MV-4-11 (cell line): ENCODE measurements at places on chromosomes 1 and 21.

DNA sequence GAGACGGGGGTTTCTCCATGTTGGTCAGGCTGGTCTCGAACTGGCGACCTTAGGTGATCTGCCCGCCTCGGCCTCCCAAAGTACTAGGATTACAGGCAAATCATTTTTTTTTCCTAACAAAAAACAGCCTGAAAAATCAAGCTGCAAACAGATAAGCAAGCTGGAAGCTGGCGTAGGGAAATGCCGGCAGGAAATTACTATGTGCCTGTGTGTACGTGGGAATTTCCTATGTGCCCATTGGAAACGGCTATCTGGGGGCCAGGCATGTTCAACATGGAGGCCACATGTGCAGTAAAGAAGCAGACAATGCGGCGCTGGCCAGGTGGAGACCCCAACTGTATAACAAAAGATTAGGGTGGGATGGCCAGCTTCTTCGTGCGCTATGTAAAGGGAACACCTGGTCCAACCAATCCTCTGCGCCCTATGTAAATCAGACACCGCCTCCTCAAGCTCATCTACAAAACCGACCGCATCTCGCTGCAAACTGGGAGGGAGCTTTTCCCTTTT lies 9.1 kb upstream of the AADACL4 start:
- DNase-seq = no peak

GRCh38 chr1:41046347-41046775 lies 24.8 kb upstream of the SLFNL1 start:
- DNase-seq = no peak

DNA sequence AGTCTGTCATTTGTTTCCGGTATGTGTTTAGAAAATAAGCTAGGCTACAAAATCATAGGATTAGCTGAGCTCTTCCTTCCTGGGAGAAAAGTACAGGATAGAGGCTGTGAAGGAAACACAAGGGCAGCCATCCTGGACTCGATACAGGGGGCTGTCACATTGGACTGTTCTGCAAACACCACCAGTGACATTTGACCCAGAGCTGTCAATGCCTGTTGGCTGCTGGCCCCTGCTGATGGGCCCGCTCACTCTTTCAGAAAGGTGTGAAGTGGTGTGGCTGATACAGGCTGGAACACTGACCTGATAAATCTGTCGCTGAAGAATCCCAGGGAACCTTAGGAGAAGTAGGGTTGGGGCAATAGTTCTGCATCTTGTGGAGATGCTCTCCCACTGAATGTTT lies 183.1 kb downstream of the RHOU start:
- no peak for DNase-seq

GRCh38 chr1:234544087-234544579 lies 65.2 kb upstream of the TARBP1 start:
- DNase-seq = no peak

DNA sequence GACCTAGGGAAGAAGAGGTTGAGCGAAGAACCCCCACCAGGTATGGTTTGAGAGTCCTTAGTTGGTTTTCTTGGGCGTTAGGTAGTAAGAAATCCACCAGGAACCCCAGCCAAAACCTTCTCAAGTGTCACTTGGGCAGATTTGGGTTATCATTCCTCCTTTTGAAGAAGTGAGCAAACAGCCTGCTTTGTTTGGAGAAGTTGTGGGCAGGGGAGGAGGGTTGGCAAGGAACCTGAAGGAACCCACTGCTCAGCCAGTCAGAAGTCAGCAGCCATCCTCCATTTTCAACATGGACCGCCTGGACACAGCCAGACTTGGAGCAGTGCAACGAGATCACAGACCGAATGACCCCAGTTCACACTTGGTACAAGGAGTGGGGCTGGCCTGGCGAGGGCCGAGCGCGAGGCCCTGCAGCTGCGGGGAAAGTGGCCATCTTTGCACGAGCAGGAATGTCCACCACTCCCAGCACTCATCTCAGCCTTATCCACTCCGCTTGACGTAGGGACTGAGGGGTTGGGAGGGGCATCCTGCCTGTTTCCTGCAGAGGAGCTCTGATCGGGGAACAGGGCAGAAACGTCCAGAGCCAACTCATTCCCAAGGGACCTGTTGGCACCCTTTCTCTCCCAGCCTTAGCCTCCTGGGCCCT lies 7.2 kb downstream of the ADPRS start:
- peak; percentile 83 for DNase-seq

DNA sequence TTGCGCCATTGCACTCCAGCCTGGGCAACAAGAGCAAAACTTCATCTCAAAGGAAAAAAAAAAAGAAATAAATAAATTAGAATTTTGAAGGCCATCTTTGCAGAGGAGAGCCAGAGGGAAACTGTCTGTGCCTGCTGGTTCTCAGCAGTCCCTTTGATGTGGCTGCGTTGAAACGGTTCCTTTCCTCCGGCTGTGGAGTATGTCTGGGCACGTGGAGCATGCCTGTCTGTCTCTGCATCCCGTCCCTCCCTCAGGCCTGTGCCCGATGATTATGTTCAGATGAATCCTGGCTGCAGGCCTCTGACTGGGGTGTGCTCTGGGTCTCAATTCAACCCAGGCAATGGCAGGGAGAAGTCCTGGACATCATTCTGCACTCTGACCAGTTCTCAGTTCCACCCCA lies 33.4 kb downstream of the KIAA1614 start:
- DNase-seq = no peak

DNA sequence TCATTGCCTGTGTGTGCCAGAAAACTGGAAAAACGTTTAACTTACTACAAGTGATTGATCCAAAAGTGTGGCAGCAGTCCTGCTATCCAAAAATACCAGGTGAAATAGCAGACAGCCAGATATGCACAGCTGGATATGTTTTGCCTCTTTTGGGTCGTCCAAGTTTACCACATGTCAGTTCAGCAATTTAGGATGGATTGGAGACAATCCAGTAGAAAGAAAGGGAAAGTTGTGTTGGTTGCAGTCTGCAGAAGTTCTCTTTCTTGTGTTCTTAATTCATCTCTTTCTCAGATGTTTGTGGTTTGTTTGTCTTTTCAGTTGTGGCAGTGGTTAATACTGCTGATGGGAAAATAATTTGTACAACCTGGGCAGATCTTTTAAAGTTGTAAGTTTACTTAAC lies 645.0 kb downstream of the PTPRC start:
- peak; percentile 2 for DNase-seq

- DNase-seq = no peak
Measured at GRCh38 chr1:84319662-84320061, 18.2 kb downstream of the SAMD13 start.

- DNase-seq = no peak
Measured at GRCh38 chr1:62539028-62539447, 58.3 kb upstream of the ANGPTL3 start.

GRCh38 chr1:180112984-180113647 lies 41.6 kb upstream of the QSOX1 start:
- DNase-seq = no peak

DNA sequence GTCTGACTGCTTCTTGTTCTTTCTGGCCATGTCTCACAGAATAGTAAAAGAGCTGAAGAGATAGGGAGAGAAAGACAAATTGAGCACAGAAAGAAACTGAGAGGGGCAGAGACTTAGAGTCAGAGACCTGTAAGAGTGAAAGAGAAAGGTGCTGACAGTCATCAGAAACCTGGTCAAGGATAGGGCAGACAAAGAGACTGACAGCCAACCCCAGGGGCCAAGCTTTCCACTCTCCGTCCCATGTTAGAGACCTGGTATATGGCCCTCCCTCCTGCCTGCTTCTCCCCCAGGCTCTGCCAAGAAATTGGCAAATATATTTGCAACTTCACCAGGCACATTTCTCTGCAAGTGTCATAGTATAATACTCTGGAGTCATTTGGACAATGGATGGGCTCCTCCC lies 64.6 kb downstream of the RHBG start:
- DNase-seq = no peak

DNA sequence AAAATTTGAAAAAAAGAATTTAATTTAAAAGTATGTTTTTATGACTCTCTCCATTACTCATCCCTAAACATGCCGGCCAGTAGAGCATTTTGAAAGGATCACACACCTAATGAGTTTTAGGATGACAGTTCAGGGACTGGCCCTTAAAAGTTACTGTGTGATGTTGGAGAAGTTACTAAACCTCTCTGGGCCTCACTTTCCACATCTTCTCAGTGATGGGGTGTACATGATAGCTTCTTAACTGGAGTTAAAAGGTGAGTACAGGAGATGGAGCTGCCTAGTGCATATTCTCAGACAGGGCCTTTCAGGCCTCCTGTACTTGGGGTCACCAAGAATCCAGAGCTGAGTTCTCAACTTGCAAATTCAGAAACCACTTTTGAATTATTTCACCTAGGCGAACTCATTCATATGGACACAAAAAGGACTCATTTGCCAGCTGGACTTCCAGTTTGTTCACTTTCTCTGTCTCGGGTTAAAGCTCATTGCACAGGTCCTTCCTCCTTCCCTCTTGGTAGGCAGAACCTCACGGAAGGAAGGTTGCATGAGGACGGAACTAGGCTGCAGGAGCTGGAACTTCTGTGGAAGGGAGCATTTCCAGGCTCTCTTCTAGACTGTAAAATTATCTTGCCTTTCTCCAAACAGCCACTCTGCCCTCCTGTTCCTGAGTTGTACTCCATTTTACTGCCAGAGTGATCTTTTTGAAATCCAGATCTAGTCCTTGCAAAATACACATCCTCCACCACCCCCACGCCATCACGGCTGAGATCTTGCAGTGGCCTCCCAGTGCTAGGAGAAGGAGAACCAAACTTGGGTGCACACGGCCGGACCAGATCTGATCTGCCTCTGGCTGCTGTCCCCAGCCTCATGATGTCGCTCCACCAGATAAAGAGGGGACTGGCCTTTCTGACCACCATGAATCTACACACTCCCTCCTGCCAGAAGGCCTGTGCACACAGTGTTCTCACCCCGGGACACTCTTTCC lies 4.3 kb upstream of the SLC30A1 start:
- DNase-seq = no peak

GRCh38 chr1:94823116-94823515 lies 3.0 kb downstream of the SLC44A3 start:
- no peak for DNase-seq

DNA sequence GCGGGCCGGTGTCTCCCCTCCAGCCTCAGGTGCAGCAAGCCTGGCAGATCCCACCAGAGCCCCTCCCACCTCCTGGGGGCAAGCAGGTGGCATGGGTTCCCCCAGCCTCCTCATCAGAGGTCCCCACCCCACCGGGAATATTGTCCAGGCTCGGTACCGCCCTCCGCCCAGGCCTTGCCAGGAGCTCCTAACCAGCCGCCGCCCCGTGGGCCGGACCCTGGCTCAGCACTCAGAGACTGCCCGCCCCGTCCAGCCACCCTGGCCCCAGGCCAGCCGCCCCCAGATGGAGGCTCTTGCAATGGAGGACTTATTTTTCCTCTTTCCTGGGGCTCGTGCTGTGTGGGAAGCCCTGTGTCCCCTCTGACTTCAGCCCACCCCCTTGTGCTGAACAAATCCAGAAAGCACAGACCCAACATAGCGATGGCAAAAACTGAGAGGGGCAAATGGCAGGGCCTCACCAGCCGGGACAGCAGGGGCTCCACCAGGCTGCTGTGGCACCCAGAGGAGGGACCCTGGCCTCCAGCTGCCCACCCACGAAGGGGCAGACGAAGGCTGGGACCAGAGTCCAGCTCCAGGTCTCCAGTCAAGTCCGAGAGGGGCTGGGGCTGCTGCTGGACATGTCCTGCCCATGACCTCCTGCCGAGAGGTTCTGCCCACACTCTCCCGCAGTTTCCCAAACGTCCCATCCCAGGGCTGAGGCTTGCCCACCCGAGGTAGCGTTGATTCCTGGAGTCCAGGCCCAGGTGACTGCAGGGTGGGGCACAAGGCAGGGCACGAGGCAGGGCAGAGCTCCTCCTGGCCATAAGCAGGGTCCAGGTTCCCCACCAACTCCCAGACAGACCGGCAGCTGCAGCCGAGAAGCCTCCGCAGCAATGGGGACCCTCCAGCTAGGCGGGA lies 7.5 kb downstream of the MEGF6 start:
- DNase-seq = no peak

DNA sequence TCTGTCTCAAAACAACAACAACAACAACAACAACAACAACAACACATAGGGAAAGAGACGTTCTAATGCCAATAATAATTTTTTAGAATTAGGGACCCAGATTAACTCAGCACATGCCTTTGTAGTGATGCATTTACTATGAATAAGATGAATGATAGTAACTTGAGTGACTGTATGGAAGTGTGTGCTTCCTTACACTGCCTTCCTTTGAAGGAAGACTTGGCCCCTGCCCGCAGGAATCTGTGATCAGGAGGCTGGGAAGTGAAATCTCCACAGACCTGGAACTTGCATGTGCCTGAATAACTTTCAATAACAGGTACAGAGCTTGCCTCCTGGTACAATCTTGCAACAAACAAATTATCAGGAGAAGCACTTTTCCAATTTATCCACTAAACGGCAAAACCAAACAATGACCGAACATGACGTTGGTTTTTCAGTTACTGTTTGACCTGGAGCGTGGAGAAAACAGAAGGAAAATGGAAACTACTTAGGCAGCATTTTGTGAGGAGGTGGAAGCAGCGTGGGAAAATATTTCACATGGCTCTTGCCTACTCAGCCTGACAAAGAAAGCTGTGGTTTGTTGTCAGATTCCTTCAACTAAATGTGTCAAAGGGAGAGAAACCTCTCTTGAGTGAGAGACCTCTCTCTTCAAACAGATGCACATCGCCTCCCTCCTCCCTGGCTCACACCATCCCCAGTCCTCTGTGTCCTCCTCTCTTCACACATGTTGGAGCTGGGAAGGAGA lies 10.1 kb upstream of the ABCA4 start:
- DNase-seq = no peak

- DNase-seq = no peak
Measured at GRCh38 chr21:35855484-35855883, 204.8 kb downstream of the SETD4 start.

DNA sequence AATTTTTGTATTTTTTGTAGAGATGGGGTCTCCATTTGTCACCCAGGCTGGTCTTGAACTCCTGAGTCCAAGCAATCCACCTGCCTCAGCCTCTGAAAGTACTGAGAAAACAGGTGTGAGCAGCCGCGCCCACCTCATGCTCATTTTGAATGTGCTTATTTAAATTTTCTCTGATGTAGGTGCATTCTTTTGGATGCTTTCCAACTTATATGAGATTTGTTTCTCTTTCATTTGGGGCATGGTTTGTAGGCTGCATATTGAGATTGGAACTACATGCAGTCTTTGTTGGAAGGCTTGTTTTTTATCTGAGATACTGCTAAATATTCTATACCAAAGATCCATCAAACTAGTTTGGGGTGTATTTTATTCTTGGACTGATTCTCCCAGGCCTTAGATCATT lies 81.0 kb upstream of the IVNS1ABP start:
- DNase-seq = no peak

DNA sequence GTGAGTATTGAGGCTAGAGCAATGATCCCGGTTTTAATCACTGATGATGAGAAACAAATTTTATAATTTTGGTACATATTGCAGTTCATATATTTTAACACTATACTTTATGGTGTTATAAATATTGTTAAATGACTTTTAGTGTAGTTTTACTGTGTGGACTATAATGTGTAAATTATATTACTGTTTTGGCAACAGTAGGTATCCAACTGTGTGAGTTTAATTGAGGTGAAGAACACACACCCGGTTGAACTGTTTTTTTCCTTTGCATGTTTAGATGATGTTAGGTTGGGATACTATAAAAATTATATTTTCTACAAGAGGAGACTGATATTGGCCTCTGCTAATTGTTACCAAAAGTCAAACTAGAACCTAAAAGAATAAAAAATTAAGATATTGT lies 166.5 kb downstream of the SDCCAG8 start:
- no peak for DNase-seq
